NCI-H187 (cell line): ENCODE measurements at places on chromosomes 16 and 17.

- no peak for DNase-seq
These were observed 4.4 kb downstream of the KIAA0753 start for GRCh38 chr17:6636105-6636504.

- no peak for DNase-seq
These were observed 13.2 kb downstream of the IL4R start for GRCh38 chr16:27326738-27327585.

- no peak for DNase-seq
These were observed 127.3 kb downstream of the PRKCA start for GRCh38 chr17:66429680-66430079.

- no peak for DNase-seq
These were observed 2.6 kb downstream of the CHST4 start for GRCh38 chr16:71528863-71529262.

- no peak for DNase-seq
These were observed 33.8 kb downstream of the ULK2 start for GRCh38 chr17:19833914-19834313.

- DNase-seq: no peak
These were observed 56.9 kb downstream of the SOX9 start for GRCh38 chr17:72177738-72178137.

DNA sequence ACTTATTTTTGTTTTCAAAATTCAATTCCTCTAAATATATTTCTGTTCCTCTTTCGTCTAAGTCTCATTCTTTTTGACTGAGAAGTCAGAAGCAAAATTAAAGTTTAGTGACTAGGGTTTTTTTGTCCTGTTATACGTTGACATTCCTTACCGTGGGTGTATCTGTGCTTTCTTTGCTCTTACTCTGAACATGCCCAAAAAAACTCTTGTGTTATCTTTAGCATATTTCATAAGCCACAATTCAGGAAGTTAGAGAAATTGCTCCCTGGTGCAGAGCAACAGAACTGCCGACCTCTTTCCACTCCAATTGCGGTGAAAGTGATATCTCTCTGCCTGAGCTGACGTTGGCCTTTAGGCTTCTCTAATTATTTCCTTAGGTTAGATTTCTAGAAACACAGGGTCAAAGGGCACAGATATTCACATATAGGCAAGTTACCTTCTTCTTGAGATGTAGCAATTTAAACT, 65.7 kb downstream of the CENPV start:
- no peak for DNase-seq

DNA sequence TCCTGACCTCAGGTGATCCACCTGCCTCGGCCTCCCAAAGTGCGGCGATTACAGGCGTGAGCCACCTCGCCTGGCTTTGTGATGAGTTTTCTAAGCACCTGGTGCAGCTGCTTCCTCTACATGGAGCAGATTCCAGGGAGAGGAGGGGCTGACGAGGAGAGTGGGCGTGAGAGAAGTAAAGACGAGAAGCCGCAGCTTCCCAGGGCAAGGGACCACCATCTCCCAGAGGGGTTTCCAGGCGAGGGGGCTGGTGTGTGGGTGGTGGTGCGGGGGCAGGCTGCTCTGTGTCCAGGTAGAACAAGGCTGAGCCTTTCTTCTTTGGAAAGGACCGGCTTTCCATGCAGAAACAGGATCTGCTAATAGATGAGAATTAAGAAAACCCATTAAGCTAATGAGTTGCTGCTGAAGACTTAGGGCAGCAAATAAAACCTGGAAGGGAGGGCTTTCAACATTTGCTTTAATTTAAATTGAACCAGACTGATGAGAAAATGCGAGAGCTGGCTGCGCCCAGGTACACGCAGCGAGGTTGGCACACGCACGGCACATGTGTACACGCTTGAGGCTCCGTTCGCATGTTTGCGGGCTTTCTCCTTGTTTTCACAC, 236.7 kb downstream of the RBFOX3 start:
- no peak for DNase-seq

- DNase-seq: no peak
These were observed 19.3 kb downstream of the TMEM11 start for GRCh38 chr17:21194703-21195102.

- DNase-seq: peak; percentile 40
These were observed 34.8 kb downstream of the C17orf67 start for GRCh38 chr17:56798916-56799315.

DNA sequence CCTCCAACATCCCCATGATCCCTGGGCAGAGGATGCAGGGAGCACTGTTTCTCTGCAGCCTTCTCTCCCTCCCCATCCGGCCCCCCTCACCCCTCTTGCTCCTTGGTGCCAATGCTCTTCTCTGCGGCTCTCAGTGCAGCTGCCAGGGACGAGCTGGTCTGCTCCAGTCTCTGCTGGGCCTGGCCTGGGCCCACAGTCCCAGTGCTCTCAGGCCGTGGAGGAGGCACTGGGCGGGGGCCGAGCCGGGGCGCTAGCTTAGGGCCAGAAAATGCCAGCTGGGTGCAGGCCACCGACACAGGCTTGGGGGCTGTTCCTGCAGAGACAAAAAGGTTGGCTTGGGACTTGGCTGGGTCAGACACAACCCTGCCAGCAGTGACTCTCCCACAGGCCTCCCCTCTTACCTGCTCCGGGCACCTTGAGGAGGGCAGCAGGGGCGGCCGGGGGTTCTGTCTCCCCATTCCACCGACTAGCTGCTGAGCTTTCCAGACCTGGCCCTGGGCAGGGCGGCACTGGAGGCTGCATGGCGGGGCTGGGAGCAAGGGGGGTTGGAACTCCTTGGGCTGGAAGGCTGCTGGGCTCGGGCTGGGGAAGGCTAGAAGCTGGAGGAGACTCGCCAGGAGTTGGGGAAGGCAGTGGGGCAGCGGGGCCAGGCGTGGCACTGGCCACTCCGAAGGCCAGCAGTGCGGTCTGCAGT, 13.8 kb downstream of the CASKIN2 start:
- DNase-seq: no peak

DNA sequence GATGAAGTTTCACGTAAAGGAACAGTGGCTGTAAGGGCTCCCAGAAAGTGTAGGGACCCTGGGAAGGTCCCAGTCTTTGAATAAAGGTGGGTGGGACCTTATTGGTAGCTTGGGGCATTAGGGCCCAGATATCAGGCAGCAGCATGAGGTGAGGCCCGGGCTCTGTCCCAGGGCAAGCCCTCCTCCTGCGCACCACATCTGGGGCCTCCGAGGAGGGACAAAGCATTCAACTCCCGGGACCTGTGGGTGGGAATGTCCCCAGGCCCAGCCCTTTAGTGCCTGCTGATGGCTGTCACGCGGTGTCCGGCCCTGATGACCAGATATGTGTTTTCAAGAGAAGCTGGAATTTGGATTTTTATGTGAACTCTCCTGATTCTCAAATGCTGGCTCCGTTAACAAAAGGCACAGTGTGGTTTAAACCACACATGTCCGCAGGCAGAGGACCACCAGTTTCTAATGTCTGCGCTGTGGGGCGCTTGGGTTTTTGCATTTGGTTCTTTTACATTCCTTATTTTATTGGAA, 30.4 kb downstream of the RAI1 start:
- no peak for DNase-seq

DNA sequence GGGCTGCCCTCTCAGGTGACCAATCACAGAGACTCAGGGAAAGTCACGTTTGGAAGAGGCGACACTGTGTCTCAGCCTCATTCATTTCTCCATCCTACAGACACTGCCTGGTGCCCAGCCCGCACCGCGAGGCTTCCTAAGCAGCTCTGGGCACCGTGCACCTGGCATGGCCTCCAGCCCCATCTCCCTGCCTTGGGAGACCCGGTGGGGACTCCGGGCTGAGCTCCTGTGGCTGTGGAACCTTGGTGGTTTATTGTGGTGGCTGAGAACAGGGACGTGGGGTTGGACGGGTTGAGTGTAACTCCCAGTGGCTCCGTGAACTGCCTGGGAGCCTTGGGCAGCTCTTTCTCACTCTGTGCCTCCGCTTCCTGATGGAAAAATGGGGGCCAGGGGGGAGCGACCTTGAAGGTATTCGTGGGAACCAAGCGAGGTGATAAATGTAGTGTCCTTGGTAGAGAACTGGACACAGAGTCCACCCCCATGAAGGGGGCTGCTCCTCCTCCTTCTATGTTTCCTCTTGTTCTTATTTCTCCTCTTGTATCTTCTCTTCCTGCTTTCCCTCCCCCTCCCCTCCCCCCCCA, 215.4 kb downstream of the SEC14L1 start:
- DNase-seq: no peak

GRCh38 chr17:61642768-61643167, 51.7 kb upstream of the NACA2 start:
- DNase-seq: no peak

DNA sequence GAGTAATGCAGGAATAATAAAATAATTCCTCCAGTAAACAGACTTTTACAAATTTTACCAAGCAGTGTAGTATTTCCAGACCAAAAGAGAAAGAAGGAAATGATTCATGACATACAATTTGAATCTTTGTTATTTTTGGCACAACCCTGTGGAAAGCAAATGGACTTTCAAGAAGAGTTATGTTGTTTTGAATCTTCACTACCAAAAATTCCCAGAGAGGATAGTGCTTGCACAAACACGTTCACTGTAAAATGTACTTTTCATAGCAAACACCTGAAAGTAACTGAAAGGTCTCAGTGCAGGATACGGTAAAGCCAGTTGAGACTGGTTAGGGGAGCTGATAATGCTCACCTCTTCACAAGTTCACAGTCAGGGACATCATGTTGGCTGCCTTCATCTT, 107.1 kb downstream of the USP22 start:
- DNase-seq: no peak

DNA sequence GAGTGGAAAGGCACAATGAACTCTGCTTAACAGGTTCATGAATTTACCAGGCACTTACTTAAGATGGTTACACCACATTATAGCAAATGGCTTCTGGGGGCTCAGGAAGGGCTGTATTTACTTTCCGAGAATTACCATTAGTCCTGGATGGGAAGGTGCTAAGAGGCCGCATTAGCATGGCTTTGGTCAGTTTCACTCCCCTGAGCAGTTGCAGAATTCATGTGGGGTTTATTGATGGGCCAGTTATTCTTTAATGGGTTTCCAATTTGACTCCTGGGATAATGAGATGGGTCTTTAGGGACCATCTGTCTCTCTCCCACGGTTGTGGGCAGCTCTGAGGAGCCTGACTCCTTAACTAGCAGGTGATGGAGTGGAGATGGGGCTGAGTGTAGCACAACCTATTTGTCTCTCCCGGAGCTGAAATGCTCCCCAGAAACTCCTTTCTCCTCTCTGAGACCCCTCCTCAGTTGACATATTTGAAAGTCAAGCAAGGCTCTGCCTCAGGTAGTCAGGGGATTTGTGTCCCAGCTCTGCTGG, 652.5 kb downstream of the HS3ST4 start:
- peak; percentile 25 for DNase-seq

DNA sequence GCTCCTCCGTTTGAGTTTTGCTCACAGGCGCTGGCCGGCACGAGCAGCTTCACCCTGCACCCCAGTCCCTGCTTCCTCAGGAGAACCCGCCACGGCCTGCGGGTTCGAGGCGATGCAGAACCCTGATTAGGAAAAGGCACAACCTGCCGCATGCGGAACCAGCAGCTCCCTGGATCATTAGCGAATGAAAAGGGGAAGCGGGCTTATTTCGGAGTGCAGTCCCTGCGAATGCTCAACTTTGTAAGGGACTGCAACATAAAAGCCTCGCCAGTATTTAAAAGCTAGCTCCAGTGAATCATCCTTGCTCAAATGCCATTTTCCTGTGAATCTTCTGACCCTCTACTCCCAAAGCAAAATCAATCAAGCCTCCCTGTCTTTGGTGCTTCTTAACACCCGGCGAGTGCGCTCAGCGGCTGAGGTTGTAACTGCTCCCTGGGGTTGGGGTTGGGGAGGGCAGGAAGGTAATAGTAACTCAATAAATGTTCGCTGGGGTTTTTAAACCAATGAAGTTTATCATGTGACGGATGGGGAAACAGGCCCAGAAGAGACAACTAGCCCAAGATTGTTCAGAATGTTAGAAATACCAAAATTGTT, 678 bp upstream of the AKAP10 start:
- no peak for DNase-seq

DNA sequence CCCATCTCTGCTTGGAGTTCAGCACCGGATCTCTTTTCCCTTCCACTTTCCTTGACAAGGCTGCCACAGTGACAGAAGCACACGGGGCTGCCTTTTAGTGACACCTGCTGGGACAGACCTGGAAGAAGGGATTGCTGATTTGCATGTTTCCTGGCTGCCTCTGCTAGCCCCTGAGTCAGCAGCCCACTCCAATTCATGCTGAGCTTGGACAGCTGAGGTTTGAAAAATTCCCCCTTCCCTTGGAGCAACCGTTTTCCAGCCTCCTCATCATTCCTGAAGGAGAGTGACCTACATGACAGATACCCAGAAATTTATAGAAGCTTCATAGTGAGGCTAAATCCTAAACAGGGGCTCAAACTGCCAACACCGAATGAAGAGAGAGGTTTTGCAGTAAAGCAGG, 18.8 kb upstream of the RBL2 start:
- no peak for DNase-seq

DNA sequence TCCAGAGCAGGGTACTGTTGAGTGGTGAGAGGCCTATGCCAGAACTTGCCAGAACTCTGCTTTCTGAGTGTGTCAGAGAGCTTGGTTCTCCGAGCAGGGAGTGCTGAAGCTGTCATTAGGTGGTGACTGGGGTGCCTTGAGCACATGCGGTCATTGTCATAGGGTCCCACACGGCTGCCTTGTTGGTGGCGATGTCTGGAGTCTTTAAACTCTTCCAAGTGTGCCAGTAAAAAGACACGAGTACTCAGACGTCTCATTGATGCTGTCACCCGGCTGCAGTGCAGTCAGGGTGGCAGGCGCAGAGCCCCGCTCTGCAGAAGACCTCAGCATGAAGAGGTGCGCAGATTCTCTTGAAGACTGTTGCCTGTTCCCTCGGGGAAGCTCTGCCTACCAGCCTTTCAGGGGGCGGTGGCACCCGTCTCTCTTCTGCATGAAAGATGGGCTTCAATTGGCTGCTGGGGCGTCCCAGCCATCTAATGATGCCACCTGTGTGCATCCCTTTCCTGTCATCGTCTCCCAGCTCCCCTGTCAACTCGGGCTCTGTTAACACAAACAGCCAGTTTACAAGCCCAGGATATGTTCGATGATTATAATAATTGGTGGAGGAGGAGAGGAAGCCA, 58.3 kb downstream of the NKD1 start:
- no peak for DNase-seq

DNA sequence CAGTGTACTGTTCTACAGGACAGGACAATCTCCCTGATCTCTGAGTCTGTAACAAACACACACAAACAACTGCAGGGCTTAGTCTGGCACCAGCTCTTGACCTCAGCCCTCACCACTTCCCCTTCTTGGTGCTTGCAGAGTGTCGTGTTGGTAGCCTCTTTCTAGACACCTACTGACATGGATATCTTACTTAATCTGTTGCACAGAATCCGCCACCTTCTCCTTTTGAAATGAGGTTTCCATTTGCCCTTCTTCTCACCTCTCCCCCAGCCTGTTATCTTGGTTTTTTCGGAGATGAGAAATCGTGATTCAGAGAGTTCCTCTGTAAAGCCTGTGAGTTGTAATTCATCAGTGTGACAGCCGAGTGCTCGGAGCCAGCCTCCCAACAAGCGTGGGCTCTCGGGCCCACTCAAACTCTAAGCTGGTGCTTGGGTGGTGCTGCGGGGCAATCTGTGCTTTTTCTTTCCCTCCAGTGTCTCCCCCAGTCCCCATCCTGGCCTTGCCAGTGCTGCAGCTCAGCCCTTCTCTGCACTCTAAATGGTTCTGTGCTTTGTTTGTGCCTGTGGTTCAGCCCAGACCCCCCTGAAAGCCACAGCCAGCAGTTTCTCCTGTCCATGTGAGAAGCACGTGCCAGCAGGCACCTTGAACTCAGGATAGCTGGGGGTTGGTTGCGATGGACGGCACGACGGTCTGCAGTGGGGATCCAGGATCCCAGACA, 28.1 kb downstream of the KIAA0513 start:
- DNase-seq: no peak

- DNase-seq: no peak
These were observed 575.8 kb downstream of the TOX3 start for GRCh38 chr16:51971184-51971583.

- DNase-seq: no peak
These were observed 7.2 kb upstream of the KIFC3 start for GRCh38 chr16:57809276-57810196.
